ENCODE measurements at places on chromosomes 4 and X. TPM values are rescaled to one million over a fixed set of nuclear protein-coding genes. Genes with fewer than 3 reads are reported as not detected.

- H3K36me3 ChIP-seq, result no peaks in the 10 kb centered on the region
- H3K27me3 ChIP-seq, result no peaks in the 10 kb centered on the region
- no peak overlapping the region for H3K27ac ChIP-seq
- no peak for DNase-seq
Observed at GRCh38 chrX:129636175-129636681, 18.5 kb downstream of the APLN start.

SFRP2 gene
- 65.6 TPM for polyA plus RNA-seq

- no peak overlapping the region for H3K27ac ChIP-seq
- no peak for DNase-seq
- H3K36me3 ChIP-seq, result no peaks in the 10 kb centered on the region
- no peak overlapping the region for H3K4me3 ChIP-seq
- peaks cover 8% of the 10 kb centered on the region for H3K4me1 ChIP-seq
- H3K27me3 ChIP-seq, result no peaks in the 10 kb centered on the region
Observed at GRCh38 chr4:98556451-98556850, 102.0 kb downstream of the TSPAN5 start.

PYURF gene
- polyA plus RNA-seq, result 98.1 TPM

EGF gene
- polyA plus RNA-seq, result 1.3 TPM

- H3K27ac ChIP-seq, result no peak overlapping the region
- H3K36me3 ChIP-seq, result no peaks in the 10 kb centered on the region
- H3K4me1 ChIP-seq, result no peaks in the 10 kb centered on the region
- no peak overlapping the region for H3K4me3 ChIP-seq
Observed at GRCh38 chrX:44245733-44246132, 97.7 kb downstream of the EFHC2 start.

DNA sequence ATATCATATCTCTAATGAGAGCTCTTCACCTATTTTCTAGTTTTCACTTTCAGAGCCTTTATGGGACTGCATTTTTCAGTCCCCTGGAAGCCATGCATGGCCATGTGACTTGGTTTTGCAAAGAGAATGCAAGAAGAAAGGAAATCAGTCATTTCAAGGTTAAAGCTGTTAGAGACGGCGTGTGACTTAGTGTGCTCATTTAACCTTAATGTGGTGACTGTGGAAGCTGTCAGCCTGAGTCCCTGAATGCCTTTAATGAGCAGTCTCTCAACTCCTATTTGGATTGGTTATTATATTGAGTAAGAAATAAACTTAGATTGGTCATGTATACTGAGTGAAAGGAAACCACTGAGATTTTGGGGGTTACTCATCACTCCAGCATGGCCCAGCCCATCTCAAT is 212.7 kb downstream of the KCNIP4 start:
- no peak for DNase-seq
- no peaks in the 10 kb centered on the region for H3K4me1 ChIP-seq
- no peaks in the 10 kb centered on the region for H3K36me3 ChIP-seq

HSPA4L gene
- 151 TPM for polyA plus RNA-seq

- no peak overlapping the region for H3K27ac ChIP-seq
- no peaks in the 10 kb centered on the region for H3K27me3 ChIP-seq
- no peaks in the 10 kb centered on the region for H3K36me3 ChIP-seq
- H3K4me1 ChIP-seq, result no peaks in the 10 kb centered on the region
- DNase-seq, result no peak
Observed at GRCh38 chr4:100841911-100842310, 324.1 kb upstream of the EMCN start.

GRCh38 chr4:122129061-122129460 is 23.1 kb upstream of the BLTP1 start:
- no peaks in the 10 kb centered on the region for H3K27me3 ChIP-seq
- no peaks in the 10 kb centered on the region for H3K4me1 ChIP-seq
- no peak overlapping the region for H3K4me3 ChIP-seq
- no peak for DNase-seq

DNA sequence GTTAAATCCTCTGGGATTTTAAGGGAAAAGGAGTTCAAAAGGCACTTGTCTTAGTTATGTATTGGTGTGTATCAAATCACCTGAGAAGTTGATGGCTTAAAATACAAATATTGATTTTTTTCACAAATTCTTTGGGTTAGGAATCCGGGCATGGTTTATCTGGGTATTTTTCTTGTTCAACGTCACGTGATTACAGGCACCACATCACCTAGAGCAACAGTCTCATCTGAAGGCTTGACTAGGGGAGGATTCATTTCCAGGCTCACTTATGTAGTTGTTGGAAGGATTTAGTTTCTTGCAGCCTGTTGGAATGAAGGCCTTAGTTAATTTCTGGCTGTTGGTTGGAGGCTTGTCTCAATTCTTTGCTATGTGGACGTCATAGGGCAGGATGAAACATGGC is 326.1 kb downstream of the STIM2 start:
- no peaks in the 10 kb centered on the region for H3K27me3 ChIP-seq
- no peak for DNase-seq
- H3K36me3 ChIP-seq, result no peaks in the 10 kb centered on the region

DNA sequence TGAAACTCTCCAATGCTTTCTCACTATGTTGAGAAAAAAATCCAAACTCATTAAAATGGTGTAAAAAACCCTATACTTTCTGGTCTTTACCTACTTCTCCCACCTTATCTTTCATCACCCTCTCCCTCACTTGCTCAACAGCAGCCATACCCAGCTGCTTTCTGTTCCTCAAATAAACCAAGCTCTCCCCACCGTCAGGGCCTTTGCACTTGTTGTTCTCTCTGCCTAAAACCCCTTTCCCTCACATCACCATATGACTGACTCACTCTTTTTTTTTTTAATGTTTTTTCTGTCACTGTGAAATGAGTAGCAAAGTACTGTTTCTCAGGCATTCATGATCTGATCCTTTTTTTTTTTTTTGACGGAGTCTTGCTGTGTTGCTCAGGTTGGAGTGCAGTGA is 122.3 kb upstream of the TMEM164 start:
- DNase-seq, result no peak
- no peaks in the 10 kb centered on the region for H3K4me1 ChIP-seq
- no peak overlapping the region for H3K27ac ChIP-seq
- no peaks in the 10 kb centered on the region for H3K36me3 ChIP-seq

NAP1L2 gene
- 4.5 TPM for polyA plus RNA-seq

GRCh38 chr4:2102045-2102883 is 43.1 kb downstream of the NAT8L start:
- H3K4me3 ChIP-seq, result no peak overlapping the region
- H3K4me1 ChIP-seq, result no peaks in the 10 kb centered on the region
- no peak for DNase-seq
- H3K36me3 ChIP-seq, result no peaks in the 10 kb centered on the region
- no peaks in the 10 kb centered on the region for H3K27me3 ChIP-seq

GRCh38 chr4:53349091-53349491 is 16.8 kb downstream of the SCFD2 start:
- H3K36me3 ChIP-seq, result no peaks in the 10 kb centered on the region
- H3K4me1 ChIP-seq, result no peaks in the 10 kb centered on the region
- DNase-seq, result no peak
- no peaks in the 10 kb centered on the region for H3K27me3 ChIP-seq

FGF16 gene
- 0.18 TPM for polyA plus RNA-seq

GRCh38 chrX:11781734-11782370 is 23.8 kb downstream of the MSL3 start:
- no peak overlapping the region for H3K4me3 ChIP-seq
- no peak for DNase-seq
- H3K36me3 ChIP-seq, result no peaks in the 10 kb centered on the region
- H3K27ac ChIP-seq, result no peak overlapping the region

- no peak overlapping the region for H3K27ac ChIP-seq
- H3K36me3 ChIP-seq, result no peaks in the 10 kb centered on the region
- no peaks in the 10 kb centered on the region for H3K4me1 ChIP-seq
- H3K4me3 ChIP-seq, result no peak overlapping the region
Observed at GRCh38 chr4:77827343-77827742, 8.2 kb upstream of the CNOT6L start.

GRCh38 chrX:72115380-72115779 is 16.3 kb downstream of the RTL5 start:
- no peak overlapping the region for H3K27ac ChIP-seq
- no peak overlapping the region for H3K4me3 ChIP-seq
- no peak for DNase-seq
- no peaks in the 10 kb centered on the region for H3K36me3 ChIP-seq
- H3K4me1 ChIP-seq, result no peaks in the 10 kb centered on the region

DNA sequence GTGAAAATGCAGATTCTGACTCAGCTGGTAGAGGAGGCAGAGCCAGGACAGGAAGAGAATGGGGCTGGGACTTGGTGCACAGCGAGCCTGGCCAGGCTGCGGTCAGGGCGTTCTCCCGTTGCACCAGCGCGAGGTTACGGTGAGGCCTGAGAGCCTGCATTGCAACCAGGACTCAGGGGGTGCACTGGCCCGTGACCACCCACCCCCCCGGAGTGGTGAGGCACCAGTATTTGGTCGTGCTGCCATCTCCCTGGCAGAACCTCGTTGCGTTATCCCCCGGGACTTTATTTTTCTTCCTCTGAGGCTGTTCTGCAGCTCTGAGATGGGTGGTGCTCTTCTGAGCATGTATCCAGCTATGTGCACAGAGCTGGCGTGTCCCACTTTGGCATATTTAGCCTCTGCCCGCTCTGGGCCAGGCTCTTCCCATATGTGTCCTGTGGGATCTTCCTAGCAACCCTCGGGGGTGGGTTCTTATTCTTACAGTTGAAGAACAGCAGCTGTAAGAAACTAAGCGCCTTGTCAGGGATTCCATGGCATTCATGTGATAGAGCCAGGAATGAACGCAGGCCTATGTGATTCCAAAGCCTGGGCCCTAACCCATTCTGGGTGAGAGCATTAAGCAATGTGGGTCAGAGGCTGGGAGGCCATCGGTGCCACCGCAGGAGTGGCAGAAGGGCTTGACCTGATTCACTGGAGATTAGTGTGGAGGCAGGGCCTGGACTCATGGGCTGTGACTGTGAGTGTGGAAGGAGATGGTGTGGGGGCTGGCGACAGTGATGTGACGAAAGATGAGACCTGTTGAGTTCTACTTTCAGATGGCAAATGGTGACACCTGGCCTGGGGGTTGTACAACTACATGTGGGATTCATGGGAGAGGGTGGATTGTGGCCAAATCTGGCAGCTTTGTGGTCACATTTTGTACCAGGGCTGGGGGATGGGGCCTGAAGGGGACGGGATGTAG is 3.1 kb downstream of the TADA2B start:
- no peak for DNase-seq
- H3K4me3 ChIP-seq, result no peak overlapping the region
- peaks cover 54% of the 10 kb centered on the region for H3K4me1 ChIP-seq
- no peaks in the 10 kb centered on the region for H3K36me3 ChIP-seq

- H3K36me3 ChIP-seq, result no peaks in the 10 kb centered on the region
- H3K27me3 ChIP-seq, result no peaks in the 10 kb centered on the region
- H3K27ac ChIP-seq, result no peak overlapping the region
- H3K4me1 ChIP-seq, result no peaks in the 10 kb centered on the region
Observed at GRCh38 chr4:63965875-63966274, 443.4 kb downstream of the TECRL start.

DNA sequence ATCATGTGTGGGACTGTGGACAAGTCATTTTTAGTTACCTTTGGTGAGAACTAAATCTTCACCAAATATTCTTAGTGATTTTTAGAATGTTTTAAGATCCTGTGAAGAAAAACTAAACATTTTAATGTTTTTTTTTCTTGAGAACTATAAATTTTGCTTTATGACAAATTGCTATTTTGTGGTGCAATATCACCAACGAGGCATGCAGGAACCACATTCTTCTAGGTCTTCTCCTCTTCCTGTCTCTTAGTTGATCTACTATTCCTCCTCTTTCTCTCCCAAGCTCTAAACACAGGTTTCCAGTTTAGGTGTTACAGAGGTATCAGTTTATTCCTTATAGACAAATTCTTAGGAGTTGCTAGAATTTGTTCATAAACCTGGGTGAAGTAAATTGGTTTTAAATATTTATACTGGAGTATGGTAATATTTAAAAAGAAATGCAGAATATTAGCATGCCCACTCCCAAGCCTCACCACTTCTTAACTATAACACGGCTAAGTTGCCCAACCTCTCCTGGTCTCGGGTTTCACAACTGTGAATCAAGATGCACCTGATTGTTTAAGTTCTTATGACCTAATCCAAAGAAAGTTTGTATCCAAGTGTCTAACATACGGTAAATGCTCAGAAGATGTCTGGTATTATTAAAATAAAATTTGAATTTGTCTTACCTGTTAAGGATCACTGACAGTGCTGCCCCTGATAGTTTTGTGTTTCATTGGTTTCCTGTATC is 56.5 kb upstream of the CLNK start:
- no peaks in the 10 kb centered on the region for H3K27me3 ChIP-seq
- no peak overlapping the region for H3K4me3 ChIP-seq
- DNase-seq, result no peak
- H3K4me1 ChIP-seq, result no peaks in the 10 kb centered on the region

CLDN34 gene
- 3.0 TPM for polyA plus RNA-seq

DNA sequence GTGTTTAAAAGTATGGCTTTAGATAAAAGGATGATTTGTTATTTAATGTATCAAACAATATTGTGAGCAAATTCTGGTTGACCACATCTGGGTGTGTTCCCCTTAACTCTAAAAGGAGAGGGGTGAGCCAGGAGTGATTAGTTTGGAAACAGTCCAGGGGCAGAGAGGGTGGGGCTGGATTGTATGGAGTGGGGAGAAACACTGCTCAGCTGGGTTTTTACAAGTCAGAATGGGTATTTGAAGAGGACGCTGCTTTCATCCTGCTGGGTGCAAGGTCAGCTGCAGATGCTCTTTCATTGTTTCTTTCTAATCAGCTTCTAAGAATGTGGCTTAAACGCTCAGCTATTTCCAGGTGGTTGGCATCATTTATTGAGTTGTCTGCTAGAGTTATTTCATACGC is 82.8 kb upstream of the LIMCH1 start:
- H3K4me1 ChIP-seq, result no peaks in the 10 kb centered on the region
- H3K27ac ChIP-seq, result no peak overlapping the region

PPA2 gene
- 71.3 TPM for polyA plus RNA-seq

ESX1 gene
- 17.0 TPM for polyA plus RNA-seq

WDR17 gene
- polyA plus RNA-seq, result 4.8 TPM

GRCh38 chr4:172517391-172517790 is 651.2 kb upstream of the GALNT7 start:
- H3K4me1 ChIP-seq, result no peaks in the 10 kb centered on the region
- no peak for DNase-seq
- no peak overlapping the region for H3K27ac ChIP-seq
- no peaks in the 10 kb centered on the region for H3K27me3 ChIP-seq

NWD2 gene
- polyA plus RNA-seq, result 0.12 TPM

- no peaks in the 10 kb centered on the region for H3K36me3 ChIP-seq
- no peak for DNase-seq
- no peaks in the 10 kb centered on the region for H3K27me3 ChIP-seq
Observed at GRCh38 chr4:2194496-2194895, 47.4 kb downstream of the HAUS3 start.

DUSP21 gene
- 9.6 TPM for polyA plus RNA-seq

GRCh38 chrX:118562582-118563164 is 67.1 kb downstream of the DOCK11 start:
- H3K36me3 ChIP-seq, result no peaks in the 10 kb centered on the region
- no peaks in the 10 kb centered on the region for H3K4me1 ChIP-seq
- no peaks in the 10 kb centered on the region for H3K27me3 ChIP-seq

GRCh38 chr4:149203256-149204001 is 612.2 kb downstream of the IQCM start:
- H3K4me3 ChIP-seq, result no peak overlapping the region
- no peaks in the 10 kb centered on the region for H3K27me3 ChIP-seq
- no peak overlapping the region for H3K27ac ChIP-seq
- DNase-seq, result no peak

GRCh38 chrX:65576160-65576559 is 41.6 kb upstream of the LAS1L start:
- no peak for DNase-seq
- H3K27me3 ChIP-seq, result no peaks in the 10 kb centered on the region
- H3K36me3 ChIP-seq, result no peaks in the 10 kb centered on the region
